ENCODE measurements at places on chromosomes 13 and 19.

DNA sequence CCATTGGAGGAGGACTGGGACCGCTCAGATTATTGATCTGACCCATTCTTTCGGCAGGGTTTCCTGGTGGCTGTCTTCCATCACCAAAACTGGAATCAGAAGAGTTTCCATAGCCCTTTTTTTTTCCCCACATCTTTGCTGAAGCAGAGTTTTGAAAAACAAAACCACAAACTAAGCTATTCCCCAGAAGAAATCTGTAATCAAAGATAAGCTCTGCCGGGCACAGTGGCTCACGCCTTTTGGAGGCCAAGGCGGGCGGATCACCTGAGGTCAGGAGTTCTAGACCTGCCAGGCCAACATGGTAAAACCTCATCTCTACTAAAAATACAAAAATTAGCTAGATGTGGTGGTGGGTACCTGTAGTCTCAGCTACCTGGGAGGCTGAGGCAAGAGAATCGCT lies 4.2 kb upstream of the ICAM1 start:
- H3K36me3 ChIP-seq: no peaks in the 10 kb centered on the region
- H3K27me3 ChIP-seq: no peaks in the 10 kb centered on the region
- DNase-seq: no peak
- no peak overlapping the region for H3K27ac ChIP-seq
- peaks cover 19% of the 10 kb centered on the region for H3K4me1 ChIP-seq

GRCh38 chr13:91719033-91719432 lies 320.6 kb downstream of the GPC5 start:
- H3K36me3 ChIP-seq: no peaks in the 10 kb centered on the region
- H3K4me1 ChIP-seq: no peaks in the 10 kb centered on the region
- H3K27ac ChIP-seq: no peak overlapping the region
- no peaks in the 10 kb centered on the region for H3K27me3 ChIP-seq

DNA sequence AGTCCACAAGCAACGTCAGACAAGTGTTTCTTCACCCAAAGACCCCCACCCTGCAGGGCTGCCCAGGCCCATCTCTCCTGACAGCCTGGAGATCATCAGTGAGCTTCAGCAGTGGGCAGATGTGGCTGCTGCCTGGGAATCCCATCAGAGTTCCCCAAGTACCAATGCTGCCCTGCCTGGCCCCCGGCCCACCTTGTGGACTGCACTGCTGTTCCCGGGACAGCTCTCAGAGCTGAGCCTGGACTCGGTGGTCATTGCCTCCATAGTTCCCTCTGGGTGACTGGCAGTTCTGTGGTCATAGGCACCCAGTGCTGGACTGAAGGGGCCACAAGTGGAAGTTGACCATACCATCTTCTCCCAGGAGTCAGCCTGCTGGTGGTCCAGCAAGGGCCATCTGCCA lies 24.5 kb upstream of the ZNF492 start:
- H3K4me3 ChIP-seq: no peak overlapping the region
- no peaks in the 10 kb centered on the region for H3K36me3 ChIP-seq
- no peak for DNase-seq
- H3K27ac ChIP-seq: no peak overlapping the region
- no peaks in the 10 kb centered on the region for H3K4me1 ChIP-seq
- no peaks in the 10 kb centered on the region for H3K27me3 ChIP-seq

DNA sequence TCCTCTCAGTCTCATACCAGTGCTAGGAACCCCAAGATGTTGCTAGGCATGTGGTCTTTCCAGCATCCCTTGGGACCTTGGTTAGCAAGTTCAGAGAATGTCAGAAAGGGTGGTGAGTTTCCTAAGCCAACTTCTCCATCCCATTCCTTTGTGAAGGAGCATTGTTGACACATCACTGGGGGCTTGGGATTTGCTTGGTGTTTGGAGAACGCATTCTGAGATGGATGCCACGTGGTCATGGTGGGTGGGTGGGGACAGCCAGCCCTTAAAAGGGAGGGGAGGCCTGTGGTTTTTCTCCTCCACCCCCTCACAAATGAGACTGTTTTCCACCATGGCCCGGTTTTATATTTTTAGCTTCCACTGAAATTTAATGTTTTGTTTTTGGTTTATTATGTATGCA lies 83.3 kb upstream of the ZNF536 start:
- H3K4me3 ChIP-seq: no peak overlapping the region
- no peaks in the 10 kb centered on the region for H3K4me1 ChIP-seq
- no peak overlapping the region for H3K27ac ChIP-seq
- no peak for DNase-seq

DNA sequence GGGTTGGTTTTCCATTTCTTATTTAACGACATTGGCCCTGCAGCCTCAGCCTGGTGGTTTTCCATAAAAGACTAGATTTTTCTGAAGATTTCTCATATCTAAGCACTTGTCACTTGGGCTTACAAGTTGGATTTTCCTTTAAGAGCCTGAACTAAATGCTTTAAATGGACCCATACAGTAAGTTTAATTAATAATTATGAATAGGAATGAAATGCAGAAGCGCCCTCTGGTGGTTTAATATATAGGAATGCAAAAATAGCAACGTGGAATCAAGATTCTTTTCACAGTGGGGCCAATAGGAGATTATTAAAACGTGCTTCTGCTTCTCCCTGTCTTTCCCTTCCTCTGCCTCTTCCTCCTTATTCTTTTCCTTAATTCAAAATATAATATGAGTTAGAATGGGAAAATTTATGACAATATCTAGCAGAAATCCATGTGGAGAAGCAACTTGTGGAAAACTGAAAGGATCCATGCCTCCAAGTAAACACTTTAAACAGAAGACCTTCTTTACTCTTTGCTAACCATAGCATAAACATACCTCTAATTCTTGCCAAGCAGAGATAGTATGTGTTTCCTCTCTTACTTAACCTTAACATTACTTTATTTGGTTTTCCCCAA lies 324.0 kb downstream of the GPC5 start:
- no peaks in the 10 kb centered on the region for H3K4me1 ChIP-seq
- H3K4me3 ChIP-seq: no peak overlapping the region
- DNase-seq: no peak
- no peak overlapping the region for H3K27ac ChIP-seq
- no peaks in the 10 kb centered on the region for H3K27me3 ChIP-seq
- no peaks in the 10 kb centered on the region for H3K36me3 ChIP-seq

GRCh38 chr13:86741762-86742285 lies 929.3 kb upstream of the SLITRK5 start:
- H3K4me3 ChIP-seq: no peak overlapping the region
- no peak overlapping the region for H3K27ac ChIP-seq
- DNase-seq: no peak
- H3K27me3 ChIP-seq: no peaks in the 10 kb centered on the region
- H3K4me1 ChIP-seq: no peaks in the 10 kb centered on the region

All from effector memory CD4-positive, alpha-beta T cell (primary cell).